Mesothelial cell of epicardium (in vitro differentiated cells): ENCODE measurements at places on chromosomes 12 and 14.

GRCh38 chr12:49904601-49905000 is 901 bp upstream of the FAIM2 start:
- no peaks in the 10 kb centered on the region for H3K36me3 ChIP-seq
- H3K27ac ChIP-seq = no peak overlapping the region
- peak overlapping the region; percentile 51 for H3K4me3 ChIP-seq
- no peak for DNase-seq
- peaks cover 15% of the 10 kb centered on the region for H3K4me1 ChIP-seq

DNA sequence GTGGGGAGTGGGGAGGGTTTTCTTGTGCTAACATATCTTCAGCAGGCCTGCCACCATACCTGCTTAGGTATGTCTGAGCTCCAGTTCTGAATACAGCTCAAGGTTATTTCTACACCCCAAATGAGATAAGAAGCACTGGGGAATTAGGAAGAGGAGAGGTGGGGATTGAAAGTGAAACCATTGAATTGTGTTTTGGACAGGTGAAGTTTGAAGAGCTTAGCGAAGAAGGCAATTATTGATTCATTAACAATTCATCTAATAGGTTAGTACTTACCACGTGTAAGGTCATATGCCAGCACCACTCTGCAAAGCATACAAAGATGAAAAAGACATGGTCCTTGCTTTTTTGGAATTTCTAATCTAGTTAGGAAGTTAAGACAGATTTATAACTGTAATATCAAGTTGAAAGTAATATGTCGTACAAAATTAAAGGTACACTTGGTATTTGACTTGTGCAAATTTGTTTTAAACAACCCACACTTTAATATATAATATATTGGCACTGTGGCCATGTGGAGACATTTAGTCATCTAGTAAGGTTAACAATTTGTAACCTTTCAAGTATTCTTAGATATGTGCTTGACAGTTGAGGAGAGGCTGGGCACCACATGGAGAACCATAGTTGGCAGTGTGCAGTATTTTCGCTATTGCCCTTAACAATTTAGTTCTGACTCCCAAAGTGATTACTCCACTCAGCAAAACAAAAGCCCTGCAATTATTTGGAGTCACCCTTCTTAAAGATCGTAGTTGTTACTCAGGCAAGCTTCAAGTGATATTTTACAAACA is 3.6 kb downstream of the SMCO3 start:
- H3K27me3 ChIP-seq = no peaks in the 10 kb centered on the region
- H3K27ac ChIP-seq = no peak overlapping the region
- no peak for DNase-seq
- H3K36me3 ChIP-seq = no peaks in the 10 kb centered on the region

DNA sequence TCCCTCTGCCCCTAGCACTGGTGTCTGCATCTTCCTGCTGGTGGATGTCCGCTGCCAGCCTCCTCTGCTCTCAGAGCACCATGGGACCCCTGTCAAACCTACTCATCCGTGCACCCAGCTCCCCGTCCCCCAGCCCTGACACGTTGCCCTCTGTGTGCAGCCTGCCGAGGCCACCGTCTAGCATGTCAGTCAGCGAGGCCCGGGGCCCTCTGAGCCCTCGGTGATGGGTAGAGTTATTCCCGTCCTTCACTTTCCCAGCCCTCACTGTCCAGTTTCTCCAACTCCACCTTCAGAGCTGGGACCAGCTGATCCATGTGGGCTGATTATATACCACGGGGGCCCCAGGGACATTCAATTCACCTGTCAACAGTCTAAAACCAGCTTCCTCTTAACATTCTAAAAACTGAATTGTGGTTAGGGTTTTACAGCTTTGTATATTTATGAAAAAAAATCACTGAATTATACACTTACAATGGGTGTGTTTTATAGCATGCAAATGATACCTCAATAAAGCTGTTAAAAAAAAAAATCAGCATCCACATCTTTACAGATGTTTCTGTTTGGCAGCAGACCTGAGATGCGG is 61.3 kb downstream of the CCDC88C start:
- no peak overlapping the region for H3K27ac ChIP-seq
- peaks cover 4% of the 10 kb centered on the region for H3K36me3 ChIP-seq
- H3K4me1 ChIP-seq = peaks cover 17% of the 10 kb centered on the region
- no peak for DNase-seq
- H3K27me3 ChIP-seq = peaks cover 21% of the 10 kb centered on the region

DNA sequence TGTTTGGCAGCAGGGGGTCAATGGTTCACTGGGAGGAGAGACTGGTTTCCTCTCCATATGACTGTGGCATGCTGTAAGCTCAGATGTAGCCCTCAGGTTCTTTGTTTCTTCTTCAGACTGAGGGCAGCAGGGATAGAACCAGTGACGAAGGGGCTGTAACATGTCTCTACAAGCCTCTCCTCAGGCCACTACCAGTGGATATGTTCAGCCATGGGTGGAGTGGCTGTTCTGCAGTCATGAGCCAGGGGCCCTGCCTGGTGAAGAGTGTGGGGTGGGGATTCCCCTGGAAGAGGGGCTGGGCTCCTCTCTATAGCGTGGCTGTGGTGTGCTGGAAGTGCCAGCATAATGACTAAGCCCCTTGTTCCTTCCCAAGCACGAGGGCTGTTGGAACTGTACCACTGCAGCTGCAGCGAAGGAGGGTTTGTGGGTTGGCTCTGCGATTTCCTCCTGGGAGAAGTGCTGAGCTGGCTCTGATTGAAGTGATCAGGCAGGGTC is 55.8 kb downstream of the CMAS start:
- H3K4me1 ChIP-seq = no peaks in the 10 kb centered on the region
- no peak overlapping the region for H3K27ac ChIP-seq
- no peak overlapping the region for H3K4me3 ChIP-seq
- no peak for DNase-seq

GRCh38 chr14:91138511-91139359 is 24.9 kb downstream of the DGLUCY start:
- H3K36me3 ChIP-seq = peaks cover 8% of the 10 kb centered on the region
- DNase-seq = no peak
- H3K4me3 ChIP-seq = no peak overlapping the region
- H3K4me1 ChIP-seq = no peaks in the 10 kb centered on the region
- H3K27me3 ChIP-seq = no peaks in the 10 kb centered on the region
- no peak overlapping the region for H3K27ac ChIP-seq

DNA sequence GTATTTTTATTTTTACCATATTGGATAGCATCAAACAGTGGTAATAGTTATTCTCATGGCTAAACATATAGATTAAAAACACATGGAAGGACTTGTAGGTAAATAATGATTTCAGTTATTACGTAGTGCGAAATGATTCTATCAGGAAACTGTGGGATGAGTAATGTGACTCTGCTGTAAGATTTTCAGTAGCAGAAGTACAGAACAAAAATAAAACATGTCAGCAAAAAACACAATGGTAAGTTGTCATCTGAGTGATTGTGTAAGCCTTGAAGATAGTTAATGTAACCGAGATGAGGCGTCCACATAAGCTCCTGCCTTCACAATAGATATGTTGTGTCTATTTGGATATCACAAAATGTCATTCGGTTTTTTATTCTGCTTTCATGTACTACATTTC is 99.8 kb downstream of the BORCS5 start:
- H3K27me3 ChIP-seq = no peaks in the 10 kb centered on the region
- no peak for DNase-seq
- H3K4me3 ChIP-seq = no peak overlapping the region
- no peaks in the 10 kb centered on the region for H3K36me3 ChIP-seq
- H3K4me1 ChIP-seq = peaks cover 3% of the 10 kb centered on the region
- H3K27ac ChIP-seq = no peak overlapping the region

DNA sequence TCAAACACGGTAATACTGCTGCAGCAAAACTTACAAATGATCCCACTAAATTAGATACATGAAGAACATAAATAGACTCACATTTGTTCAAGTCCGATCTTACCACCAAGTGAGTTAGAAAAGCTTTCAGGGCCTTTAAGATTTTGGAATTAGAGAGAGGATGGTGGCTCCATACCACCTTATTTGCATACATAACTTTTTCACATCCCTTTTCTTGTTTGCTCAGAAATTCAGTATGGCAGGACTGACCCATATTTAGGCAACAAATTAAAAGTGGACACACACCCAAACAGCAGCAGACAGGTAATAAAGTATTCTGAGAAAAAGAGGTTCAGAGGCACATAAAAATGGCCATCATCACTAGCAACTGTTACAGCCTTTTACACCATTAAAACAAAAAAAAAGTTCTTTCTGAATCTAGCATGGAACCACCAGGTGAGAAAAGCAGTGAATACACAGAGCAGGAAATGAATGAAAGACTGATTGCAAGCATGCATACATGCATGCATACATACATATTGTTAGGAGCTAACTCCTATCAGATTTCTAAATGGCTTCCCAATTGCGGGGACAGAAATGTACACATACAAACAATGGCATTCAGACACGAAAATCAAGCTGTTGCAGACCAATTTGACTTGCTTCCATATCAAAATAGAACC is 23.3 kb downstream of the STXBP6 start:
- no peak overlapping the region for H3K27ac ChIP-seq
- H3K4me3 ChIP-seq = no peak overlapping the region
- DNase-seq = no peak
- no peaks in the 10 kb centered on the region for H3K4me1 ChIP-seq

DNA sequence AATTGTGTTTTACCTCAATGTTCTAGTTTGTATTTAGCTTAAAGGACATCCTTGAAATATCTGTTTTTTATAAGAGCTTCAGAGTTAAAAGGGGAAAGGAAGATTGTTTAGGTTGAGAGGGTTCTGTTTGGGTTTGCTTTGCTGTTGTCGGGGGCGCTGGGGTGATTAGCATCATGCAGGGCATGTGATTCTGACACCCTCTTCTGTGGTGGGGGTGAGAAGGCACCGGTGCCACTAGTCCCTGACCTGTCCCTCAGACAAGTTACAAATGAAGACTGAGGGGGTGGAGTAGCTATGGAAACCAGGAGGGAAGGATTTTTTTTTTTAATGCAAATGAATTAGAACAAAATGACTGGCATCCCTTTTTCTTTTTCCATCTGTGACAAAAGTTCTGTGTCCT is 291.3 kb downstream of the RPAP3 start:
- no peaks in the 10 kb centered on the region for H3K36me3 ChIP-seq
- H3K4me1 ChIP-seq = no peaks in the 10 kb centered on the region
- H3K27me3 ChIP-seq = peaks cover 1% of the 10 kb centered on the region
- no peak for DNase-seq
- no peak overlapping the region for H3K27ac ChIP-seq

DNA sequence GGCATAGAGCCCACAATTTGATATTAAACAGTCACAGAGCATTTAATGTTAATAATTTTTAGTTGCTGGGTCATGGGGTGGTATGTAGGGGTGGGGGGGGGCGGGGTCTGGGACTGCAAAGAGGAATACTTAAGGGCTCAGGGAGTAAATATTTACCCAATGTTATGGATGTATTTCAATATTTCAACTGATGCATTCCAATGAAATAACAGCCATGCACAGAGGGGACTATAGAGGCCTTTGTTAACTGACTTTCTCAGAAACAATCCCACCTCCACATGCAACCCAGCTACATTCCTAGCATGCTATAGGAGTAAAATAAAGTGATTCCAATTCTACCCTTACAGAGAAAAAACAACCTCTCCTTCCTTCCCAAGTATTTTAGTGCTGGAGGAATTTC is 7.9 kb upstream of the BBS10 start:
- peaks cover 16% of the 10 kb centered on the region for H3K36me3 ChIP-seq
- no peaks in the 10 kb centered on the region for H3K27me3 ChIP-seq
- peak overlapping the region; percentile 86 for H3K27ac ChIP-seq
- DNase-seq = no peak
- no peak overlapping the region for H3K4me3 ChIP-seq

DNA sequence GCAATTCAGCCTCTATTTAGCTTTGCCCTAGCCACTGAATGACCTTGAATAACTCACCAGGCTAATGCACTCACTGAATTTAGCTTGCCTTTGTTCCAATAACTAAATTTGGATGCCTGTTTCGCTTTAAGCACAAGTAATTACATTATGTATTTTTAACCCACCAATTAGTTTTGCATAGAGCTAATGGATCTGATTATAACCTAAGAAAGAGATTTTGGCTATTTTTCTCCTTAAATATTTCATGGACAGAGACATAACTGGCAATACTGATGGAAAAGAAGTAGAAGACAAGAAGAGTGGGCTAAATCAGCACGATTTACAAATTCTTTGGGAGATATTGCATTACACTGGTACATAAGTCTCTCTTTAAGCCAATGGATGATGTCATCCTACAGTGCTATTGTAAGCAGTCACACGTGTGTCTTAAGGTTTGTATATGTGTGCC is 85.7 kb downstream of the AKAP6 start:
- no peak overlapping the region for H3K4me3 ChIP-seq
- no peaks in the 10 kb centered on the region for H3K27me3 ChIP-seq
- DNase-seq = no peak
- peaks cover 33% of the 10 kb centered on the region for H3K4me1 ChIP-seq
- no peak overlapping the region for H3K27ac ChIP-seq

DNA sequence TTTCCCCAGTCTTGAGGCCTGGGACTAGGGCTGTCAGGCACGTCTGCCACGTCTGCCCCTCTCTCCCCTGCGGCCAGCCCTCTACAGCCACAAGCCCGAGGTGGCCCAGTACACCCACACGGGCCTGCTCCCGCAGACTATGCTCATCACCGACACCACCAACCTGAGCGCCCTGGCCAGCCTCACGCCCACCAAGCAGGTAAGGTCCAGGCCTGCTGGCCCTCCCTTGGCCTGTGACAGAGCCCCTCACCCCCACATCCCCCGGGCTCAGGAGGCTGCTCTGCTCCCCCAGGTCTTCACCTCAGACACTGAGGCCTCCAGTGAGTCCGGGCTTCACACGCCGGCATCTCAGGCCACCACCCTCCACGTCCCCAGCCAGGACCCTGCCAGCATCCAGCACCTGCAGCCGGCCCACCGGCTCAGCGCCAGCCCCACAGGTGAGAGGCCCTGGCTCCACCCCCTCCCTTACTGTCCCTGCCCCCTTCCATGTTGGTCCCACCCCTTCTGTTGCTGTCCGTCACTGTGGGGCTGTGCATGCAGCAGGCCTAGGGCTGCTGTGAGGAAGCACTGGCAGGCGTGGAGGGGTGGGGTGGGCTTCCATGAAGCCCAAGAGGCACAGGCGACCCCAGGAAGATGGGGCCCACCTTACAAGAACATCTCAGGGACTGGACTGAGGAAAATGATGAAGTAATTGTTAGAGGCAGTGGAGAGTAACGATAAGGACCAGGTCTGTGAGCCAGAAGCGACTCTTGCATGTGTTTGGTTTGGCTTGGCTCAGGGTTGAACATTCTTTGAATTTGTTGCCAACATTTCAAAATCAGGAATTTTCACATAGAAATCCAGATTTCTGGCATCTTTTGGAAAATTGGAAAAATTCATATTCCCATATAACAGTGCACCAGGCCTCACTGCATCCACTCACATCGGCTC is 16.8 kb downstream of the C12orf43 start:
- peaks cover 8% of the 10 kb centered on the region for H3K4me1 ChIP-seq
- DNase-seq = no peak
- peaks cover 9% of the 10 kb centered on the region for H3K27me3 ChIP-seq
- H3K36me3 ChIP-seq = peaks cover 11% of the 10 kb centered on the region
- H3K4me3 ChIP-seq = no peak overlapping the region
- peak overlapping the region; percentile 79 for H3K27ac ChIP-seq

DNA sequence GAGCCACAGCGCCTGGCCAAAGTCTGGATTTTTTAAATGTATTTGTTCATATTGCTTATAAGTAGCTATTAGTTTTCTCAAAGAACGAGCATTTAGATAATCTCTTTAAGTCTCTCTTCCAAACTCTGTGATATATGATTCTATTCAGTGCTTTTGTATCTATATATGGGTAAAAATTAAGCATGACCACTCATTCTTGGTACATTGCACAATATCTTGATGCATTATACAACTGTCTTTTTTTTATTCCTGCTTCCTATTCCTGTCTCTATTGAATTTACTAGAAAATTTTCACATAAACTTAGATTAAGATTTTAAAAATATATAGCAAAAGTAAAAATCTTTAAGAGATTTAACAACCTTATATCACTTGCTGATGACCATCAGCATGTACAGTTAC is 29.1 kb downstream of the SOCS2 start:
- no peaks in the 10 kb centered on the region for H3K27me3 ChIP-seq
- H3K36me3 ChIP-seq = no peaks in the 10 kb centered on the region
- H3K4me1 ChIP-seq = no peaks in the 10 kb centered on the region
- DNase-seq = no peak
- H3K4me3 ChIP-seq = no peak overlapping the region
- no peak overlapping the region for H3K27ac ChIP-seq
